ENCODE measurements at places on chromosomes 2 and 18.

- DNase-seq: no peak
Measured at GRCh38 chr2:55054106-55054875, 4.0 kb upstream of the RTN4 start.

- DNase-seq: no peak
Measured at GRCh38 chr2:76019128-76019527, 308.4 kb upstream of the GCFC2 start.

DNA sequence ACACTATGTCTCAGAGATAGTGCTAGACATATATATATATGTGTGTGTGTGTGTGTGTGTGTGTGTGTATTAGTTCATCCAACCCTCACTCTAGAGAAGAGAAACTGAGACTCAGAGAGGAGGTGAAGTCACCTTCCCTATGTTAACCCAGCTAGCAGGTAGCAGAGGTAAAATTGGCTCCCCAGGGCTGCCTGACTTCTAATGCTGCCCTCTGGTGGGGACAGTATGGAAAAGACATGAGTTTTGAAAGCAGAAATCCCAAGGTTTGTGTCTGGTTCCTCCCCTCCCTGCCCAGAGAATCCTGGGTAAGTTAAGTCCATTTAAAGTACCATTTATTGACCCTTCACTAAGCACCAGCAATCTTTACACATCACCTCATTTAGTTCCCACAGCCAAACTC, 137.7 kb downstream of the THNSL2 start:
- DNase-seq: no peak

GRCh38 chr18:8361941-8362471, 247.2 kb upstream of the RAB12 start:
- no peak for DNase-seq

DNA sequence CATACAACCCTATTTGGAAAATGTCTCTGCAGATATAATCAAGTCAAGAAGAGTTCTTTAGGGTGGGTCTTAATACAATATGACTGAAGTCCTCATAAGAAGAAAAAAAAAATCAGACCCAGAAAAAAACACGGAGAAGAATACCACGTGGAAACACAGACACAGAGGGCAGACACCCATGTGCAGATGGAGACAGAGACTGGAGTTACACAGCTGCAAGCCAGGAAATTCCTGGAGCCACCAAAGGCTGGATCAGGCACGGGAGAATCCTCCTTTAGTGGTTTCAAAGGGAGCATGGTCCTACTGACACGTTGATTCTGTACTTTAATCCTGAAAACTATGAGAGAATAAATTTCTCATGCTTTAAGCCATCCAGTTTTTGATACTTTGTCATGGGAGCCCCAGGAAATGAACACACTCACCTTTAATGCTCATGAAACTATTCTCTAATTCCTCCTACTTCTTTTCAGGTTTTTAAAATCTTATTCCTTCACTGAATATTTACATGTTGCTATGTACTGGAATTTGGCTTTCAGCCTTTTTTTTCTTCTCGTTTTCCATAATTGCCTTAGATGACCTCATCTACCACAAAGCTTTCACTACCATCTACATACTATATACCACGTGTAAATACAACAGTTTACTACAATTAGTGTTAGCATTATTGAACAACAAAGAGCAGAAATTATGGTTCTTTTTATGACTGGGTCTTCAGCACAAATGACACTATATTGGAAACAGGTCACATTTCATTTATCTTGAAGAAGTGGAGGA, 529.1 kb downstream of the IRS1 start:
- no peak for DNase-seq

DNA sequence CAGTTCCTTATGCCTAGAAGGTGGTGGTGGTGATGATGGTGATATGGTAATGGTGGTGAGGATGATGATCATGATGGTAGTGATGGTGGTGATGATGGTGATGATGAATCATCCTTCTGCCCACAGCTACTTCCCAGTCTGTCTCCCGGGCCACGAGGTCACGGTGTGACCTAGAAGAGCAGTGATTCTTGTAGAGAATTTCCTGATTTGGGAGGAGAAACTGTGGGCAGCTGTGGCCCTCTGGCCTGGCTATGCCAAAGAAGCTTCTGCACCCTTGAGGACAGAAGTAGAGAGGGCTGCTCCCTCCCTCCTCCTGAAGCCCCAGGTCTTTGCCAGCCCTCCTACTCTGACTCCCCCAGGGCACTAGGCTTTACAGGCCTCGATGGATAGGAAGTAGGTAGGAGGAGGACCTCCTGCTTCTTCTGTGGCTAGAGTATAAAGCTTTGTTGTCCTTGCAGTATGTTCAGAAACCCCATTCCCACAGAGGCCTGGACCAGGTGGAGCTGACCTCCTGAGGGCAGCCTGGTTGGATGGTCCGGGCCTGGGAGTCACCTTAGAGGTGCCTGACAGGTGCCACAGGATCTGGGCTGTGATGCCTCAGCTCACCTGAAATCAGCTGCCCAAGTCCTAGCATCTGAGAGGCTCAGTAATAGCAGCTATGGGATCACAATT, 57.9 kb upstream of the EPAS1 start:
- no peak for DNase-seq

DNA sequence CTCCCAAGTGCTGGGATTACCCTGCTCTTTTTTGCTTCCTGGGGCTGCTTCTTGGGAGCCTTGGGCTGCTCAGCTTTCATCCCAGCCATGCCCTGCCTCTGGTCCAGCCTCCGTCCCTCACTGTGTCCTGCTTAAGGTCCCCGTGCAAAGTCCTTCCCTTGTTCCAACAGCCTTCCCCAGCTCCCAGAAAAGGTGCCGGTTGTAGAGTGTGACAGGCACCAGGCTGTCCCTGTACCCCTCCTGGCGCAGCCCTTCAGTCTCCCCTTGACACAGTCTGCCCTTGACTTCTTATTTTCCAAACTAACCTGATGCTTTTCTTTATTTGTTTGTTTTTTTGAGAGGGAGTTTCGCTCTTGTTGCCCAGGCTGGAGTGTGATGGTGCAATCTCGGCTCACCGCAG, 20.1 kb upstream of the ALPI start:
- DNase-seq: no peak

DNA sequence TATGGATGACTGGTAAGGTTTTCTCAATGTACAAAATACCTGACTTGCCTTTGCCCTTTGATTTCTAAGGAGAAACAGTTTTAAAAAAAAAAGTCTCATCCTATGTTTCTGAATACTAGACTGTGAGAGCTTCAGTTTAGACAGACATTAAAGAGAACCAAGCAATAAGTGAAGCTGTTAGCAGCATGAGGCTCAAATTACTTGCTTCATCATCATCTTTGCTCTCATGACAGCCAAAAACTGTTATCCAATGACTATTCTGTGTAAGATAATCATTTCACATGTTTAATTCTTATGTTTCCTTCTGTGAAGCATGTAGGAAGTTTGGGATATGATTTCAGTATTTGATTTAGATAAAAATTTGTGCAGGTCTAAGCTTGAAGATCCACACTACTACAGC, 129.2 kb downstream of the COMMD1 start:
- no peak for DNase-seq

DNA sequence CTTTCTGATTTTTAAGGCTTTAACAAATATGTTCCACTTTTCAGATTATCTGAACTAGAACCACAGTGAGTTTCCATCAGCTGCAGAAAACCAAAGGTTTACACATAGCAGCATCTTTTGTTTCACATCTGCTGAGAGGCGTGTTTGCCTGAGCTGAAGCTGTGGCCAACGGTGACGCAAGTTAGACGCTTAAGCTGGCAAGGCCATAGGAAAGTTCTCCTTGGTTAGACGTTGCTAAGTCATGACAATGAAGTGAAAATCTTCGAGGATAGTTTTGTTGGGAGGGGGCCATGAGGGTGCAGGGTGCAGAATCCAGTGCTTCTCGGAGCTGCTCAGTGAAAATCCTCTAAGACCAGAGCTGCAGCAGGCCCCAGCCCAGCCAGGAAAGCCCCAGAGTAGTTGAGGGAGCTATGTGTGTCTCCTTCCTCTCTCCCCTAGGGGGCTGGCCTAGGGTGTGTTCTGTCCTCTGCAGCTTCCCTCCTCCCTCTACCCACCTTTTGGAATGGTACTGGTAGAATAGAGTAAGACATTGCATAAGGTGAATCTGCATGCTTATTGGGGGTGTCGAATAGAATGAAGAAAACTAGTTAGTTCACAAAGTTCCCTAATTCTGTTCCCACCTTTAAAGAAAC, 105.4 kb downstream of the FHOD3 start:
- DNase-seq: no peak

GRCh38 chr2:61443342-61444041, 27.4 kb downstream of the USP34 start:
- DNase-seq: no peak
